Psoas muscle (tissue), 8 donors: ENCODE measurements at places on chromosomes 12 and 14. TPM values are rescaled to one million over a fixed set of nuclear protein-coding genes. Genes with fewer than 3 reads are reported as not detected.
A peak's percentile ranks its signal among the peaks of the same experiment; 100 is the strongest.

DNA sequence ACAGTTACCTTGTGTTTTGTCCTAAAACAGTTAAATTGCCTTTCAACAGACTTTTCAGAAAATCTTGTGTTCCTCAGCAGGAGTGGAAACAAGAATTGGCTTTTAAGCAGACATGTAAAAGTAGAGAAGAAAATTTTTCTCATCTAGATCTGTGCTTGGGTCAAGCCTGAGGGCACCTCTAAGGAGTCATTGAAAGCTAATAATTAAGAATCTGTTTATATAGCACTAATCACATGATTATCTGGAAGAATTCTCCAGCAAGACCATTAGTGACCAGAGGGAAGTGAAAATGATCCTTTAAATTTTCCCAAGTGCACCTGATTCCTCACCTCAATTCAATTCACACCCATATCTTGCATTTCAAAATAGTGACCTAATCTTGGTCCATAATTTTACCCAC is 295.0 kb downstream of the DIO2 start:
- no peaks in the 10 kb centered on the region for H3K27me3 ChIP-seq
- DNase-seq: no peak
- no peaks in the 10 kb centered on the region for H3K36me3 ChIP-seq
- no peak overlapping the region for H3K27ac ChIP-seq
- H3K4me1 ChIP-seq: no peaks in the 10 kb centered on the region
- no peak overlapping the region for H3K4me3 ChIP-seq

- peak overlapping the region; percentile 54 for H3K4me3 ChIP-seq
- H3K4me1 ChIP-seq: peaks cover 49% of the 10 kb centered on the region
- H3K27me3 ChIP-seq: no peaks in the 10 kb centered on the region
- no peaks in the 10 kb centered on the region for H3K36me3 ChIP-seq
- peak overlapping the region; percentile 95 for H3K27ac ChIP-seq
- peak; percentile 83 for DNase-seq
Measured at GRCh38 chr12:119157528-119157927, 21.2 kb upstream of the HSPB8 start.

DNA sequence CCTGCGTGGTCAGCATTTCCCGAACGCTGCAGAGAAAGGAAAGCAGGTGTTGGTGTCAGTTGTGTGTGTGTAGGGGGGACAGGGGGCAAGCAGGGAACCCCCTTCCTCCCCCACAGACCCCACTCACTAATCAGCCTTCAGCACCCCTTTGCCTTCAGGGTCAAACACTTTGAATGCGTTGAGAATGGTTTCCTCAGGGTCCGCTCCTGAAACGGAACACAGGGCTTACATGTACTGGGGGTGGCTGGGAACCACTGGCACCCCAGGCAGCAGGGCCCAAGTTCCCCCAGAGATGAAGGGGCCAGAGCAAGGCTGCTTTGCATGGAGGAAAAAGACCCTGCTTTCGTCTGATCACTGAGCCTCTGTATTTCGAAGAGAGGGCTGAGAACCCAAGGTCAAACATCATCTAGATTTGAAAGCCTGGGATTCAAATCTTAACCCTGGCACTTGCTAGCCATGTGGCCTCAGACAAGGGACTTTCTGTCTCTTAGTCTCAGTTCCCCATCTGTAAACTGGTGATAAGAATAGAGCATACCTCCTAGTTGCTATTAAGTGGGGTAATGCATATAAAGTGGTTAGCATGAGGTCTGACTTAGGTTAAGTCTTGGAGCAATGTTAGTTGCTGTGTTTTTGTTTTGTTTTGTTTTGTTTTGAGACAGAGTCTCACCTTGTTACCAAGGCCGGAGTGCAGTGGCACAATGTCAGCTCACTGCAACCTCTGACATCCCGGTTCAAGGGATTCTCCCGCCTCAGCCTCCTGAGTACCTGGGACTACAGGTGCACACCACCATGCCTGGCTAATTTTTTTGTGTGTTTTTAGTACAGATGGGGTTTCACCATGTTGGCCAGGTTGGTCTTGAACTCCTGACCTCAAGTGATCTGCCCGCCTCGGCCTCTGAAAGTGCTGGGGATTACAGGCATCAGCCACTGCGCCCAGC is 7.0 kb downstream of the MYL2 start:
- no peak for DNase-seq
- H3K27me3 ChIP-seq: no peaks in the 10 kb centered on the region
- no peak overlapping the region for H3K27ac ChIP-seq
- no peaks in the 10 kb centered on the region for H3K36me3 ChIP-seq
- no peaks in the 10 kb centered on the region for H3K4me1 ChIP-seq

GRCh38 chr12:52249511-52250047 is 16.5 kb downstream of the KRT7 start:
- no peaks in the 10 kb centered on the region for H3K27me3 ChIP-seq
- no peaks in the 10 kb centered on the region for H3K36me3 ChIP-seq
- H3K27ac ChIP-seq: peak overlapping the region; percentile 60

GRCh38 chr14:65301862-65302539 is 110.5 kb upstream of the FUT8 start:
- H3K4me3 ChIP-seq: no peak overlapping the region
- no peaks in the 10 kb centered on the region for H3K27me3 ChIP-seq
- no peak for DNase-seq
- H3K27ac ChIP-seq: no peak overlapping the region
- no peaks in the 10 kb centered on the region for H3K4me1 ChIP-seq

GRCh38 chr14:71290301-71290700 is 383.0 kb downstream of the PCNX1 start:
- no peaks in the 10 kb centered on the region for H3K36me3 ChIP-seq
- no peak for DNase-seq
- no peak overlapping the region for H3K4me3 ChIP-seq
- no peaks in the 10 kb centered on the region for H3K27me3 ChIP-seq
- no peaks in the 10 kb centered on the region for H3K4me1 ChIP-seq

- peak overlapping the region; percentile 92 for H3K27ac ChIP-seq
- peaks cover 84% of the 10 kb centered on the region for H3K4me1 ChIP-seq
- peak; percentile 48 for DNase-seq
- H3K36me3 ChIP-seq: peaks cover 5% of the 10 kb centered on the region
Measured at GRCh38 chr12:55718015-55718414, 2.2 kb downstream of the BLOC1S1 start.

- H3K27me3 ChIP-seq: no peaks in the 10 kb centered on the region
- H3K4me1 ChIP-seq: peaks cover 1% of the 10 kb centered on the region
- H3K4me3 ChIP-seq: no peak overlapping the region
- no peak for DNase-seq
- no peak overlapping the region for H3K27ac ChIP-seq
- H3K36me3 ChIP-seq: peaks cover 48% of the 10 kb centered on the region
Measured at GRCh38 chr12:47969845-47970244, 6.4 kb downstream of the TMEM106C start.

DNA sequence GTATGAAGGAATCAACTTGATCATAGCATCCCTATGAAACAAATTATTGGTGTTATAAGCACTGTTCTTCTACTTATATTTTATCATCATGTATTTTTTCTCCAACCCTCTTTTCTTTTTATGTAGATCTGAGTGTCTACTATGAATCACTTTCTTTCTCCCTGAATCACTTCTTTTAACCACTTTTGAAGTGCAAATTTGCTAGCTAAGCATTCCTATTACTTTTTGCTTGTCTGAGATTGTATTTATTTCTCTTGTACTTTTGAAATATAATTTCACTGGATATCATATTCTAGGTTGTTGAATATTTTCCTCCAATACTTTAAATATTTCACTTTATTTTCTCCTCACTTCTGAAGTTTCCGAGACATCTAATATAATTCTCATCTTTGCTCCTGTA is 1282.3 kb upstream of the FLRT2 start:
- H3K27ac ChIP-seq: no peak overlapping the region
- H3K36me3 ChIP-seq: no peaks in the 10 kb centered on the region

GRCh38 chr12:68439368-68440045 is 107.3 kb upstream of the MDM1 start:
- peak overlapping the region; percentile 78 for H3K27ac ChIP-seq
- no peak overlapping the region for H3K4me3 ChIP-seq
- H3K27me3 ChIP-seq: no peaks in the 10 kb centered on the region
- peaks cover 22% of the 10 kb centered on the region for H3K4me1 ChIP-seq
- H3K36me3 ChIP-seq: no peaks in the 10 kb centered on the region

- no peak overlapping the region for H3K4me3 ChIP-seq
- no peak for DNase-seq
- no peaks in the 10 kb centered on the region for H3K4me1 ChIP-seq
Measured at GRCh38 chr12:116855744-116856470, 25.3 kb downstream of the HRK start.

DNA sequence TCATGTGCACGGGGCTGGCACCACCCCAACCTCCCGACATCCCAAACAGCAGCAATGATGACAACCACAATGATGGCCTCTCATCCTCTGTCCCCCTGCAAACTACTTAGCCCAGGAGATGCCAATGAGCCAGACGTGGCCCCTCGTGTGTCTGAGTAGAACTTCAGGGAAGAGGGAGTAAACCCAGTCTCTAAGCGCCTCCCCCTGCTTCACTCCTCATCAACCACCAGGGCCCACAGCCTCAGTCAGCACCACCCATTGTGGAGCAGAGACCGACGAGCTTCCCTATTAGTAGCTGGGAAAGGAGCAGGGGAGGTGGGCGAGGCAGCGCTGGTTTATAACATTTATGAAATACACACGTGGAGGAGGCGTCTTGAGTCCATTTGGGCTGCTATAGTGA is 182.7 kb upstream of the SFSWAP start:
- no peaks in the 10 kb centered on the region for H3K27me3 ChIP-seq
- no peaks in the 10 kb centered on the region for H3K36me3 ChIP-seq
- H3K27ac ChIP-seq: no peak overlapping the region

GRCh38 chr12:1443421-1444141 is 150.8 kb downstream of the FBXL14 start:
- H3K27me3 ChIP-seq: no peaks in the 10 kb centered on the region
- H3K4me3 ChIP-seq: no peak overlapping the region
- peaks cover 7% of the 10 kb centered on the region for H3K36me3 ChIP-seq
- peaks cover 12% of the 10 kb centered on the region for H3K4me1 ChIP-seq
- H3K27ac ChIP-seq: peak overlapping the region; percentile 38
- DNase-seq: no peak

DNA sequence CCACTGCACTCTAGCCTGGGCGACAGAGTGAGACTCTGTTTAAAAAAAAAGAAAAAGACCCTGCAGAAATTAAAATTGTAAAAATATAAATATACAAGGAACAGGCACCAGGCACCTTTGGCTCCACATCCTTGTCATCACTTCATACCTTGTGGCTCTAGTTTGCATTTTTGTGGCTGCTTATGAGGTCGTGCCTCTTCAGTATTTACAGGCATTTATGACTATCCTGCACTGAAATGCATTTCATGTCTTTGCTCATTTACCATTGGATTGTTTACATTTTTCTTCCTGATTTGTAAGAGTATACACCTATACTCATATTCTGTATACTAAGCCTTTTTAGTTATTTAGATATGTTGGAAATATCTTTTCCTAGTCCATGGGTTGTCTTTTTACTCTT is 20.1 kb downstream of the BICD1 start:
- no peaks in the 10 kb centered on the region for H3K27me3 ChIP-seq
- no peak overlapping the region for H3K27ac ChIP-seq
- no peak overlapping the region for H3K4me3 ChIP-seq
- no peaks in the 10 kb centered on the region for H3K4me1 ChIP-seq
- no peaks in the 10 kb centered on the region for H3K36me3 ChIP-seq
- DNase-seq: no peak

DNA sequence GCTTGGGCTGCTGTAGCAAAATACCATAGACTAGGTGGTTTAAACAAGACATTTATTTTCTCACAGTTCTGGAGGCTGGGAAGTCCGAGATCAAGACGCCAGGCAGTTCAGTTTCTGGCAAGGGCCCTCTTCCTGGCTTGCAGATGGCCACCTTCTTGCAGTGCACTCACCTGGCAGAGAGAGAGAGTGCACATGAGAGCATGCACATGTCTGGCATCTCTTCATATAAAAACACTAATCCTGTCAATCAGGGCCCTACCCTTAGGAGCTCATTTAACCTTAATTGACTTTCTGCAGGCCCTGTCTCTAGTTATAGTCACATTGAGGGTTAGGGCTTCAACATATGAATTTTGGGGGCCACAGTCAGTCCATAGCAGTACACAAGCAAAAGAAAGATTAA is 12.4 kb upstream of the EVL start:
- H3K27me3 ChIP-seq: no peaks in the 10 kb centered on the region
- H3K4me3 ChIP-seq: no peak overlapping the region
- no peak for DNase-seq
- H3K36me3 ChIP-seq: no peaks in the 10 kb centered on the region

GRCh38 chr14:21999402-21999801 is 325.8 kb upstream of the OR4E1 start:
- no peak overlapping the region for H3K4me3 ChIP-seq
- H3K27ac ChIP-seq: no peak overlapping the region
- DNase-seq: no peak
- no peaks in the 10 kb centered on the region for H3K27me3 ChIP-seq
- H3K36me3 ChIP-seq: no peaks in the 10 kb centered on the region

GRCh38 chr14:91397965-91398591 is 19.5 kb downstream of the CCDC88C start:
- H3K27ac ChIP-seq: no peak overlapping the region
- no peaks in the 10 kb centered on the region for H3K36me3 ChIP-seq
- peaks cover 5% of the 10 kb centered on the region for H3K27me3 ChIP-seq

- peak; percentile 42 for DNase-seq
- peaks cover 4% of the 10 kb centered on the region for H3K4me1 ChIP-seq
- no peaks in the 10 kb centered on the region for H3K36me3 ChIP-seq
- peak overlapping the region; percentile 66 for H3K4me3 ChIP-seq
- H3K27ac ChIP-seq: no peak overlapping the region
Measured at GRCh38 chr14:91417983-91418386, 365 bp upstream of the CCDC88C start.

- H3K36me3 ChIP-seq: no peaks in the 10 kb centered on the region
- H3K4me3 ChIP-seq: no peak overlapping the region
- no peak overlapping the region for H3K27ac ChIP-seq
- no peaks in the 10 kb centered on the region for H3K27me3 ChIP-seq
- peaks cover 7% of the 10 kb centered on the region for H3K4me1 ChIP-seq
Measured at GRCh38 chr12:108955225-108955835, 65.5 kb downstream of the SVOP start.

DNA sequence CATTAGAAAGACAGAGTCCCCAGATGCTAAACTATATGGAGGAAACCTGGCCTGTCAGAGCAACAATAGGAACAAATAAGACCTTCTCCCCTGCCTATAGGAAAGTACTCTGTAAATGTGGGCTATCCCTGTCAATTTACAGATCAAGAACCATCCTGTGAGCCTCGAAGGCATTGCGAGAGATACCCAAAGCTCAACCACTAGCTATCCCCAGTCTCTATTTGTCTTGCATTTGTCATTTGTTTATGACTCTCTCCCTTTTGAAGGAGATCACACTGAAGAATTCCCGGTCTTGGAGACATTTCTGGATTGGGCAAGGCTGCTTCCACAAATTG is 42.7 kb upstream of the DHRS4 start:
- H3K4me1 ChIP-seq: no peaks in the 10 kb centered on the region
- no peak overlapping the region for H3K27ac ChIP-seq
- H3K36me3 ChIP-seq: no peaks in the 10 kb centered on the region
- H3K27me3 ChIP-seq: no peaks in the 10 kb centered on the region
- DNase-seq: no peak

RAPGEF3 gene
- 5.1 TPM for total RNA-seq

MSRB3 gene
- 51.9 TPM for total RNA-seq

TEX22 gene
- not detected for total RNA-seq

HHIPL1 gene
- total RNA-seq: 0.83 TPM

FAM90A1 gene
- total RNA-seq: not detected

DBX2 gene
- not detected for total RNA-seq

SERPINA3 gene
- 229 TPM for total RNA-seq

RASSF8 gene
- 42.6 TPM for total RNA-seq

SYT1 gene
- 0.14 TPM for total RNA-seq

OR6J1 gene
- total RNA-seq: not detected

CNTN1 gene
- 1.4 TPM for total RNA-seq

SDR9C7 gene
- total RNA-seq: 0.69 TPM

PSMA6 gene
- total RNA-seq: 274 TPM

LHX5 gene
- not detected for total RNA-seq
